Umbilical cord (tissue), 2 donors: ENCODE measurements at places on chromosomes 5 and 9. TPM values are rescaled to one million over a fixed set of nuclear protein-coding genes. Genes with fewer than 3 reads are reported as not detected.

The PLAA gene
- total RNA-seq = 27.0 TPM

DNA sequence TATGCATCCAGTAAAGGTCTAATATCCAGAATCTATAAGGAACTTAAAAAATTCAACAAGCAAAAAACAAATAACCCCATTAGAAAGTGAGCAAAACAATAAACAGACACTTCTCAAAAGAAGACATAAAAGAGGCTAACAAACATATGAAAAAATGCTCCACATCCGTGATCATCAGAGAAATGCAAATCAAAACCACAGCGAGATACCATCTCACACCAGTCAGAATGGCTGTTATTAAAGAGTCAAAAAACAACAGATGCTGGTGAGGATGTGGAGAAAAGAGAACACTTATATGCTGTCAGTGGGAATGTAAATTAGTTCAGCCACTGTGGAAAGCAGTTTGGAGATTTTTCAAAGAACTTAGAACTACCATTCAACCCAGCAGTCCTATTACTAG is 86.1 kb downstream of the WWC1 start:
- DNase-seq = no peak

DNA sequence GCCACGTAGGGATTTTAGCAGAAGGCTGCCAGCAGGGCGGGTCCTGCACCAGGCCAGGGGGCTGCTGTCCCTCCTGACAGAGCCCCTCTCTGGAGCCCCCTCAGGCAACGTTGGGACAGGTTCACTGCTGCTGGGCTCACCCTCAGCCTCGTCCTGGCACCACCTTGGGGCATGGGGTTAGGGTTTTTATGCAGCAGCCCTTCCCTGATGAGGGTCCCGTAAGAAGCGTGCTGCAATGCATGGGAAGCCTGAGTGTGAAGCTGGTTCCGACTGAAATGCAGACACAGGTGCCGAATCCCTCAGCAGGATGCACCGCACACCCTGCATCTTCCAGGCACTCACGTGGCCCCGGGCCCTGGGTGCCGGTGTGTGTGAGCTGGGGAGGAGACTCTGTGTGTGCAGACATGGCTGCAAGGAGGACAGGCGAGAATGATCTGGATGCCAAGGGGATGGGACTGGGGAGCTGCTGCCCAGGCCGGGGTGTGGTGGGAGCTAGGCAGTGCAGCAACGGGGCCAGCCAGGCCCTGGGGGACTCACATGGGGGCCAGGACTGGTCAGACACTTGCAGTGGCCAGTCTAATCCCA is 27.1 kb downstream of the ZDHHC11B start:
- DNase-seq = no peak

GRCh38 chr5:178247481-178248456 is 15.2 kb upstream of the PHYKPL start:
- DNase-seq = no peak

DNA sequence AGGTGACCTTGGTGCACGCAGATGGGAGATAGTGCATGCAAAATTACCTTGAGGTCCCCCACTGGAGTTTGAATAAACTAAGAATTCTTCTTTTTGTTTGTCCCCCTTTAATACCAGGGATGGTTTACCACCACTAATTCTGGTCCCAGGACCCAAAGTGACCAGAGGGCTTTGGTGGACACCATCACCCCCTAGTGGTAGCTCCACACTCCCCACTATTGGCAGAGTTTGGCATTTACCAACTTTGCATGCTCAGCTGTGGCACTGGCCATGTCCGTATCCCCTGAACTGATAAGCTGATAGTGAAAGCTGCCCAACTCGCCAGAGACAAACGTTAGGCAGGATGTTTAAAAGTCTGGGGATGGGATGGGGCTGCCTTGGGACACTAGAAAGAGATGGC is 3.3 kb downstream of the ASTN2 start:
- no peak for DNase-seq

- DNase-seq = no peak
These were observed 151.2 kb downstream of the RXRA start for GRCh38 chr9:134477342-134477925.

GRCh38 chr9:125768803-125769202 is 21.6 kb downstream of the PBX3 start:
- no peak for DNase-seq

- DNase-seq = no peak
These were observed 213.8 kb downstream of the MLLT3 start for GRCh38 chr9:20408513-20408912.

- DNase-seq = no peak
These were observed 1110.1 kb upstream of the CDH10 start for GRCh38 chr5:25754895-25755294.

GRCh38 chr9:83520292-83520691 is 17.9 kb downstream of the FRMD3 start:
- DNase-seq = no peak

The MLANA gene
- total RNA-seq = 1.2 TPM

DNA sequence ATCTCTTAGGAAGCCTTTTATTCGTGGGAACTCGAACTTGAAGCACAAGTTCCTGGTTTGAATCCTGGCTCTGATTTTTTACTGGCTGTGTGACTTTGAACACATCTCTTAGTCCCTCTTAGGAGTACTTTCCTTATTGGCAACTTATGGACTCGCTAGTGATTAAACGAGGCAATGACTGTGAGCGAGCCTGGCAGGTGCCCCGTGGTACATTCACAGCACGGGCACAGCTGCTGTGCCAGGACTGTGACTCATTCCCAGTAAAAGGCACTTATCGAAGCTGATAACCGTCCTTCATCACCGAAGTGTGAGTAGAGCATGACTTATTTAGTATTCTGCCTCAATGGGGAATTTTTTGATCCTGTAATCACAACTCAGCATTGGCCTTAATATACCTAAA is 22.7 kb downstream of the CFAP90 start:
- no peak for DNase-seq

The EIF4E1B gene
- 5.3 TPM for total RNA-seq

DNA sequence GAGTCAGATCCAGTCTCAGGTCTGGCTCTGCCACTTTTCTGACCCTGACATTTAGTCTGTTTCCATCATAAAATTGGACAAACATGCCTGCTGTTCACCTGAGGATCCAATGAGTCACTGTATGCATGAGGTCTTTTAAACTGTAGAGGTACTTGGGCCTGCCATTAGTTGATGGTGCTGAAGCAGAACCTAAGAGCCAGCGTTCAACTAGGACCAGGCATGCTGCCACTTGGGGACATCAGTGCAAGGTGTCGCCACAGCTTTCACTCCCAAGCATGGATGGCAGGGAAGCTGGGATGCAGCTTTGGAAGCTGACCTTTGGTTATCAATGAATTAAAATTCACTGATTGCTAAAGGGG is 37.1 kb downstream of the NEUROG1 start:
- DNase-seq = no peak

DNA sequence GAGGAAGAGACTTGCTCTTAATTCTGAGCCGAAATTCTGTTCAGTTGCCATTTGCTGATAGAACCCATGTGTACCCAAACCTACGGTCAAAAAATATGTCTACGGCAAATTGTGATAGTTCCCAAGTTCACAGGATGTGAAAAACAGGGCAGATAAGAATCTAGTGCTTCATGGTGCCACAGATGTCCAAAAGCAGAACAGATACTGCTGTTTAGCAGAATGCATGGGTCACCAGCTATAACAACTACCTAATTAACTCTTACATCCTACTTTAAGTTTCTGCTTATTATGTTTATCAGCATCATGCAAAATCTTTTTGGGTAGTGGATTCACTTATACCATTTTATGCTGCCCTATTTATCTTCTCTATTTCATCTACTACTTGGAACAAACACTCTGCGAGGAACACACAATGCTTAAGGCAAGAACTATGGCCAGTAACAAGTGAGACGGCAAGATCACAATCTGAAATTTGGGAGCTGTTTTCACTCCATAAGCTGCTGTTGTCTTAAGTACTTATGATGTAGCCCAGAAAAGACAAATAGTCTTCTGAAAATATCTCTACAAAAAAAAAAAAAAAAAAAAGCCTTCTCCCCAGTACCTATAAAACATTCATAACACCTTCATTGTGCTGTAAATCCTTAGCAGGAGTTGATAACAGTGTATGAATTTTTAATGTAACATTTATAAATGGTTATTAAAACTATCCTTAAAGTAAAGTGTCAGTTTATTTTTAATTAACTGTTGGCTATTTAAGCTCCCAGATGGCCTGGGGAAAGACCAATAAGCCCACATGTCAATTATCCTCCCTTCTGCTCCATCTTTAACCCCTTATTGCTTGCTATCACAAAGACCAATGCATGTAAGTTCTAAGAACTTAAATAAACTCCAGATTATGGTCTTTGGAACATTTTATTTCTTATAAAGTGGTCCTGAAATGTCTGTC is 232.3 kb downstream of the TLR4 start:
- peak; percentile 8 for DNase-seq

DNA sequence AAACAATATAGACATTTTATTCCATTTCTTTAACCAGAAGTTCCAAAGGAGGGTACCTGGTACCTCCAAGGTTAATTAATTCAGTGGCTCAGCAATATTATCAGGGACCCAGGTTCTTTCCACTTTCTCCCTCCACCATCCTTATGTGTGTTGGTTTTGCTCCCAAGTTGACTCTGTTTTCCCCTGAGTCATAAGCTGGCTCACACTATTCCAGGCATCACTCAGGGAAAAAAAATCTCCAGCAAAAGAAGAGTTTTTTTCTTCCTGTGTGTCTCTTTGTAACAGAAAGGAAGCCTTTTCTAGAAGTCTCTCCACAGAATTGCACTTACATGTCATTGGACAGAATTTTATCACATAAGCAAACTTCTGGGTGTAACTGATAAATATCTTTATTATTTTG is 31.2 kb upstream of the GALNT10 start:
- DNase-seq = no peak

- DNase-seq = no peak
These were observed 111.5 kb upstream of the OSMR start for GRCh38 chr5:38734353-38734752.
